ENCODE measurements at places on chromosomes 6 and 20.

- DNase-seq: no peak
Observed at GRCh38 chr6:133705731-133706130, 183.2 kb upstream of the TCF21 start.

DNA sequence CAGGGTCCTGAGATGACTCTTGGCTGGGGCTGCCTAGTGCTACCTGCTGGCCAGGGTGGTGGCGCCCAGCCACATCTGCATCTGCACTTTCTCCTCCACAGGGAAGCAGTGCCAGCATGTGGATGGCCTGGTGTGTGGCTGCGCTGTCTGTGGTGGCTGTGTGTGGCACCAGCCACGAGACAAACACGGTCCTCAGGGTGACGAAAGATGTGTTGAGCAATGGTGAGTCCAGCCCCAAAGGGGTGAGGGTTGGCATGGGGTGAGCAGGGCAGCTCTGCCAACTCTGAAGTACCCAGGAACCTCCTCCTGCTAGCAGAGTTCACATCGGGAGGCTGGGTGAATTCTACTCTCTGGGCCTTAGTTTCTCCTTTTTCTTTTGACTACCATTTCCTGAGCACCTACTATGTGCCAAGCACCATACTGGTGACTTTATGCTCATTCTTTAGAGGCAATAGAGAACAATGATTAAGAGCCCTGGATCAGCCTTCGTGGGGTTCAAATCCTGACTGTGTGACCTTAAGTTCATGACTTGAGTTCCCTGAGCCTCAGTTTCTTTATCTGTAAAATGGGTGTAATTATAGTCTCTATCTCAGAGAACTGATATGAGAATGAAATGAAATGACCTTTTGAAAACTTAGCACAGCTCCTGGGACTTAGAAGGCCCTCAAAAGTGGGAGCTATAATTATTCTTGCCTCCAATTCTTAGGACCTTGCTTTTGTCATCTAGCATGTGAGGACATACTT is 2.1 kb downstream of the BPIFB4 start:
- DNase-seq: no peak

DNA sequence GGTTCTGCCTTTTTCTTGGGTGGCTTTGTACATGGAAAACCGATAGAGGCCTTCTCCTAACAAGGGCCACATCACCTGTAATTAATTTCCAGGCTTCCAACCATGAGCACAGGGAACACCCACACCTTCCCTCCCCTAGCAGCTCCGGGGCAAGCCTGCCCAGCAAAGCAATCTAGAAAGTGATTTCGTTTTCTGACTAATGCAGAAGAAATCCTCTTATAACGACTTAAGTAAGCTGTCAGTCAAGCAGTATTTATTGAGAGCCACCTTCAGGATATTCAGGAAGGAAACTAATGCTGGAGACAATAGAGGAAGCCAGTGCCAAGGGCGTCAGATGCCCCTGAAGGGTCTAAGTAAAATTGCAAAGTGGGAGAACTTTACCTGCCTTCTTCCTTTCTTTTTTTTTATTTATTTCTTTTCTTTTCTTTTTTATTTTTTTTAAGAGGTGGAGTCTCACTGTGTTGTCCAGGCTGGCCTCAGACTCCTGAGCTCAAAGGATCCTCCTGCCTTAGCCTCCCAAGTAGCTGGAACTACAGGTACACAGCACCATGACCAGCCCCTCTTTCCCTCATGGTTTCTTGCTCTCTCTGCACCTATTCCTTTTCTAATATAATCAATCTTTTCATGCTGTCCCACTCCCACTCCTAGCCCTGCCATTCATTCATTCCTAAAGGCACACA is 67.5 kb upstream of the MBOAT1 start:
- DNase-seq: no peak

DNA sequence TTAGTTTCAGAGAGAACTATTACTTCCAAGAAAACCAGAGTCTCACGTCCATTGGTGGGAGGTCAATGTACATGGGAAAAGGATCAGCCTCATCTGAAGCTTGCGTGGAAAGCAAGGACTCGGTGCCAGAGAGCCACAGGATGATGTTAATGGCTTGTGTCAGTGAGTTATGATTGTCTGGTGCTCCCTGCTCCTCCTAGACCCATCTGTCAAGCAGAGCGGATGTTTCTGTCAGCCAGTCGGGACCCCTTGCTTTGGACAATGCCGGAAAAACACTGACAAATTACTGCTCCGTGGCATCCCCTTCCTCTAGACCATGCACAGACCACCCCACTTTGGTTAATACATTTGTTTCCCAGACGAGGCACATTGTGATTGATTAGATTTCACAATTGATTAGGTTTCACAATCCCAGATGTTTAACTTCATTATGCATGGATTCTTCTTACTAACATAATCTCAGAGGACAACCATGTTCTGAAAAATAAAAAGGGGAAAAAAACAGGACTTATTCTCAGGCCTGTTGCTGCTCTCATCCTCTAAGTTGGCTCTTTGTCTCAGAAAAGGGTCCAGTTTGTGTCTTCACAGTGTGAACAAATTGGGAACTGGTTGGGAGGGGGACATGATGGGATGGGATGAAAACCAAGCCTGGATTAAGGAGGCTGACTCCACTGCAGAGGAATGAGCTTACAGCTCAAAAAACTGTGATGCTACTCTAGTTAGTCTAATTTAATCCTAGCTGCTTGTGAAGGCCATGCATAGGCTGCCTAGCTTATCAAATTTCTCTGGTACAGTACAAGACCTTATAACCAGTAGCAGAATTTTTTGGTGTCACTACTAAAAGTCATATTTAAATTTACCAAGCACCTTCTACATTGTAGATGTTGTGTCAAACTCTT is 51.9 kb downstream of the UNC5CL start:
- DNase-seq: no peak

DNA sequence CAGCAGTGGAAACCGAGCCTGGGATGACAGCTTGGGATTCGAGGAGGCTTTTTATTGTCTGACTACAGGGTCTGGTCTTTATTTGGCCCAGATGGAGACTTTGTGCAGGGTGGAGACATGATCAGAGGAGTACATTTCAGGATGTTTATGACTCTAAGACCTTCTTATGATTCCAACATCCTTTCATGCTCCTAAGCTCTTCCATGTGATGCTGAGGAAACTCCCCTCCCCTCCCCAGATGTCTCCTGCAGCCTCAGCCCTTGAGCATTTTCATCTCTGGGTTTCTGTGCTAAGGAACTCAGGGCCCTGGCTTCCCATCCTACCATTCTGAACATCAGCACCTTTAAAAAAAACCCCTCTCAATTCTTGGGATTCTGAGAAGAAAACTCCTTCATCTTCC is 186.6 kb downstream of the SOX4 start:
- no peak for DNase-seq

DNA sequence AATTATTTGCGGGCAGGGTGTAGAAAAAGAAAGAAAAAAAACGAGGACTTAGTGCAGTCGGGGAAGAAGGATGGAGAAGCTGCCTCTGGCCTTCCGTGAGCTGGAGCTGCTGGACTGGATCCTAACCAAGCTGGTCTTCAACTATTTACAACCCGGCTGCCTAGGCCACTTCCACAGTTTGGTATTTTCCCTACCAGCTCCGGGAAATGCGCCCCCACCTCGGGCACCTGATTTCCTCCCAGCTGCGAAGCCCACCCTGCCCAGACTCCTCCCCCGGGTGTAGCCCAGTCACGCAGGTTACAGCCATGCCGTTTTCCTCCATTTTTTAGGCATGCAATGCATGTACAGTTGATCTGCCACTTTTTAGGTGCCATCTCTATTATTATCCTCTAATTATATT is 21.2 kb downstream of the THEMIS start:
- DNase-seq: no peak

- DNase-seq: no peak
Observed at GRCh38 chr6:111843347-111844147, 29.7 kb downstream of the FYN start.

DNA sequence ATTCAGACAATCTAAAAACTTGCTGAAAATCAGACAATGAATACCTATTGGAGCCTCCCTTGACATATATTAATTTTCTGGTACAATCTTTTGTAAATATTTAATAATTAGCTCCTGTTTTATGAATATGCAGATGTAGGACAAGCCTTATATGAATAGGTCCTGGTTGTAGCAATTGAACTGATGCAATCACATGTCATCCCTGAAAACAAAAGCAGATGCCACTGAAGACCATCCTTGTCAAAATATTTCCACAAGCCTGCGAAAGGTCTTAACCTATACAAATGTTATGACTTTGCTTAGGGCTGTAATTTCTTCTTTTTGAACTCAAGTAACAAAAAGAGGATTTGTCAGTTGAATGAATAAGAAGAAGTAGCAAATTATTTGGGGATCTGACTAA is 722.1 kb downstream of the EYS start:
- DNase-seq: no peak
